ENCODE measurements at places on chromosomes 7 and 10.
A peak's percentile ranks its signal among the peaks of the same experiment; 100 is the strongest.

DNA sequence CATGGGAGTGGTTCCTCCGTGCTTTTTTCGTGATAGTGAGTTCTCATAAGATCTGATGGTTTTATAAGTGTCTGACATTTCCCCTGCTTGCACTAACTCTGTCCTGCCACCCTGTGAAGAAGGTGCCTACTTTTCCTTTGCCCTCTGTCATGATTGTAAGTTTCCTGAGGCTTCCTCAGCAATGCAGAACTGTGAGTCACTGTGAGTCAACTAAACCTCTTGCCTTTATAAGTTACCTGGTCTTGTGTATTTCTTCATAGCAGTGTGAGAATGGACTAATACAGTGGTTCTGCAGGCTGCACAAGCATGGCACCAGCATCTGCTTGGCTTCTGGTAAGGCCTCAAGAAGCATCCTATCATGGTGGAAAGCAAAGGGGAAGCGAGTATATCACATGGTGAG lies 1144.6 kb downstream of the SORCS3 start:
- no peak for DNase-seq

GRCh38 chr7:76364198-76364584 lies 5.4 kb upstream of the YWHAG start:
- peak; percentile 59 for DNase-seq

GRCh38 chr10:11663763-11664555 lies 52.5 kb upstream of the USP6NL start:
- no peak for DNase-seq

GRCh38 chr7:151188252-151188542 lies 1.1 kb upstream of the ASB10 start:
- DNase-seq: no peak

GRCh38 chr7:108002726-108003598 lies at the start of gene LAMB1:
LAMB1 (minus strand) TSS chr7:108003161; CDS start chr7:108002885, 276 bp downstream.
- DNase-seq: no peak

DNA sequence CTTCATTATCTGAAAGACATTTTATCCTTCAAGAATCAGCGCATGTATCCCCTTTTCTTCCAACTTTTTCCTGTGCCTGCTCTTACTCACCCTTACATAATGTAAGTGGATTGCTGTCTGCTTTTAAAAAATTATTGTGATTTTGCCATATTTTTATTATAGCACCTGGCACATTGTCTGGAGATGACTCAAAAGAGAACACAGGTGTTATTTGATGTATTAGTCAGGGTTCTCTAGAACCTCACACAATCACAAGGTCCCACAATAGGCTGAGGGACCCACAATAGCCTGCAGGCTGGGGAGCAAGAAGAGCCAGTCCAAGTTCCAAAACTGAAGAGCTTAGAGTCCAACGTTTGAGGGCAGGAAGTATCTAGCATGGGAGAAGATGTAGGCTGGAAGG lies 390.0 kb downstream of the EXOC4 start:
- no peak for DNase-seq

DNA sequence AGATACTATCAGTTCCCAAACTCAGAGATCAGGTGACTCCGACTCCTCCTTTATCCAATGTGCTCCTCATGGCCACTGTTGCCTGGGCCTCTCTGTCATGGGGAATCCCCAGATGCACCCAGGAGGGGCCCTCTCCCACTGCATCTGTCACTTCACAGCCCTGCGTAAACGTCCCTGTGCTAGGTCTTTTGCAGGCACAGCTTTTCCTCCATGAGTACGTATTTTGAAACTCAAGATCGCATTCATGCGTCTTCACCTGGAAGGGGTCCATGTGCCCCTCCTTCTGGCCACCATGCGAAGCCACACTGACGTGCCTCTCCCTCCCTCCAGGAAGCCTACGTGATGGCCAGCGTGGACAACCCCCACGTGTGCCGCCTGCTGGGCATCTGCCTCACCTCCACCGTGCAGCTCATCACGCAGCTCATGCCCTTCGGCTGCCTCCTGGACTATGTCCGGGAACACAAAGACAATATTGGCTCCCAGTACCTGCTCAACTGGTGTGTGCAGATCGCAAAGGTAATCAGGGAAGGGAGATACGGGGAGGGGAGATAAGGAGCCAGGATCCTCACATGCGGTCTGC lies 162.2 kb downstream of the EGFR start:
- DNase-seq: no peak

DNA sequence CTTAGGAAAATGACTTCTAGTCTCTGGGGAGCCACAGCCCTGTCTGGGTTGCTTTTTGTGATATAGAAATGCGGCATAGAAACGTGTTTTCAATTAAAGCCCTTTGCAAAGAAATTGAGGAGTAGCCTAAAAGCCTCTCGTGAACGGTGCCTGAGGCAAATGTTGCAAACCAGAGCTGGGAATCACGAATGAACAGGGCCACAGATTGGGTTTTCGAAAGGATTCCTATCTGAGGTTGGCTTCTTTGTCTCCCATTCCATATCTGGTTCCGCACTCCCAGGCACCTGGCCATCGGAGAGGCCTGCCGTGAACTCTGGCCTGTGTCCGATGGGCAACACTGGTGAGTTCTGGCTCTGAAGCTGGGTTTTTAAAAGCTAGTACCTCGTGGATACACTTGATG lies 221.6 kb downstream of the TCF7L2 start:
- DNase-seq: no peak

DNA sequence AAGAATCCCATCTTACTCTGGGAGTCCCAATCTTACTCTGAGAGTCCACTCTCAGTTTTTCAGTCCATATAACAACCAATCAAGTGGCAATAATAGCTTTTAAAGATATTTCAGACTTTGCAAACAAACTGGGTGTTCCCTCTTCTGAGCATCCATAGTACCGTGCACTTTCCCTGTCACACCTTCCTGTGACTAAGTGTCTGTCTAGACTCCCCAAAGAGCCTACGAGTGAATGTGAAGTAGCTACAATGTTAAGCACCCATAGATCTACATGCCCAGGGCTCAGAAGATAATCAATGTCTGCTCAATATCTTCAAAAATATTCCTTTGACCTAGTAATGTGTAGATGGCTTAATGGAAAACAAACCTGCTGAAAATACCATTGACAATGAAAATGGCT lies 95.6 kb upstream of the ASAH2 start:
- DNase-seq: no peak

DNA sequence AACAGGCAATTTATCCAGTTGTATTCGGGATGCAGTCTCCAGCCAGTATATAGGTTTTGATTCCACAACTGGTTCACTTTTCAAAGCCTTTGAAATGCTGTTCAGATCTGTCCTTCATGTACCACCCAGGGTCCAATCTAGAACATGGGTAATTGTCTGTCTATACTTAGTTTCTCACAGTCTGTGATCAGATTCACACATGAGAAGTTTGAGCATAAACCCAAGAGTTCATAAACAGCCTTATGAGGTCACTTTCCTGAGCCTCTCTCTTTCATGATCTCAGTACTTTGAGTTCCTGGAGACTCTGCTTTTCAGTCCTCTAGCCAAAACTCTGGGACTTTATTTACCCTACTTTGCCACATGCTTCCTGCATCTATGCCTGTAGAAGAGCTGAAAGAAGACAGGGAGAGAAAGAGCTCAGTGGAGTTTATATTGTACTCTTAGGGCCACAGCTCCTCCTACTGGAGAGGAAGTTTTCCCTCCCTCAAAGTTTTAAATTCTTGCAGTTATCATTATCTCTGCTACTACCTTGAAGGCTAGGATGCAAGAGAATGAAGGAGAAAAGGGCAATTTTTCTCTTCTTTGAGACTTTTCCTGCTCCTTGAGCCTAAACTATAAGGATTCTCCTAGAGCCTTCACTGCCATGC lies 172.0 kb downstream of the ZEB1 start:
- DNase-seq: no peak

GRCh38 chr10:32374605-32375004 lies 27.6 kb upstream of the EPC1 start:
- no peak for DNase-seq

DNA sequence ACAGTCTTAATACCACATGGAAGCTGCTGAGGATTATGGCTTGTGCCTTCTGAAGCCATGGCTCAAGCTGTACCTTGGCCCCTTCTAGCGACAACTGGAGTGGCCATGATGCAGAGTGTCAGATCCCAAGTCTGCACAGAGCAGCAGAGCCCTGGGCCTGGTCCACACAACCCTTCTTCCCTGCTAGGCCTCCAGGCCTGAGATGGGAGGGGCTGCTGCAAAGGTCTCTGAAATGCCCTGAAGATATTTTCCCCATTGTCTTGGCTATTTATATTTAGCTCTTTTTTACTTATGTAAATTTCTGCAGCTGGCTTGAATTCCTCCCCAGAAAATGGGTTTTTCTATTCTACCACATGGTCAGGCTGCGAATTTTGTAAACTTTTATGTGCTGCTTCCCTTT lies 804.6 kb upstream of the ZWINT start:
- no peak for DNase-seq

DNA sequence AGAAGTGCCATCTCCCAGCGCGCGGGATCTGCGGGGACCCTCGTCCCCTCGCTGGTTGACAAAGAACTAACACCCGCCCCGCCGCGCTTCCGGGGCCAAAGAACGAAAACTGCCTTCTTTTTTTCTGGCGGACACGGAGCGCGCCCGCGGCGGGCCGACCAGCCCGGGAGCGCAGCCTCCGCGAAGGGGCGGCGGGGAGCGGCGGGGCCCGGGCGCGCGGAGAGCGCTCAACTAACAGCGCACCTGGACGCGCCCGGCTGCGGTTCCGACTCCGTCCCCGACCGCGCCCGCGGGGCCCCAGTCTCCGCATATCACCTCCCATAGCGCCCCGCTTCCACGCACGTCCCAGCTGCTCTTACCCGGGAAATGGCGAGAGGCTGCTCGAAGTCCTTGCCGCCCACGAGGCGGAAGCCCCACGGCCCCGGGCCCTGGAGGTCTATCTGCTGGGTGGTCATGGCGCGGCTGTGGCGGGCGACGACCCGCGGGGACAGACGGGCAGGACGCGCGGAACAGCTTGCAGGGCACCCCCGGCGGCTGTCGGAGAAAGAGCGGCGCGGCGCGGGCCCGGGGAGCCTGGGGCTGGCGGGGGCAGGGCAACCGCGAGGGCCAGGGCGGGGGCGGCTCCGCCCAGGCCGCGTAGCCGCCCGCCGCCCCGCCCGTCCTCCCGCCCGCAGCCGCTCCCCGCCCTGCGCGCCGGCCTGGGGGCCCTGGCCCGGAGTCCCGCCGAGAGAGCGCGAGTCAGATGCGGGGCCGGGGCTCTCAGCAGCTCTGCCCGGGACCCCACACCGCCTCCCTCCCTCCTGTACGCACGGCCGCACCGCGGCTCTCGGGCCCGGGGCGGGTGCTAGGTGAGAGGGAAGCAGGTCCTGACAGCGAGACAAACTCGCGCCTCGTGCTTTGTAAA lies at the start of gene PDLIM1:
TSS of gene PDLIM1 (minus strand) at position 543 of the 904 bp plus-strand sequence. CDS start at position 455, 88 bp downstream.
- peak; percentile 12 for DNase-seq

DNA sequence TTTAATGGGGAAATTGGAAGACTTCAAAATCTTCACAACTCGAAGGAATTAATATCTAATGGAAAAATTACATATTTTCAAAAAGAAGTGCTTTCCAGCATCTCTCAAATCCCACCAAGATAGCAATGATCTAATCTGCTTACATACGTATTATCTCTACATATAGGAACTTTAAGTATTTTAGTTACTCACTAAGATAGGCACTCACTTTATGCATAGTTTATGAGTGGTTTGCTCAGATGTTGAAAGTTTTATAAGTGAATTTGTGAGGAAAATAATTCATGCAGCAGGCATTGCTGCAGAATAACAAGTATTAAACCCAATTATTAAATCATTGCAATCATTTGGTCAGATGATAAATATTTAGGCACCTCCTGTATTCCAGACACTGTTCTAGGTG lies 2.3 kb upstream of the CYTH3 start:
- no peak for DNase-seq

DNA sequence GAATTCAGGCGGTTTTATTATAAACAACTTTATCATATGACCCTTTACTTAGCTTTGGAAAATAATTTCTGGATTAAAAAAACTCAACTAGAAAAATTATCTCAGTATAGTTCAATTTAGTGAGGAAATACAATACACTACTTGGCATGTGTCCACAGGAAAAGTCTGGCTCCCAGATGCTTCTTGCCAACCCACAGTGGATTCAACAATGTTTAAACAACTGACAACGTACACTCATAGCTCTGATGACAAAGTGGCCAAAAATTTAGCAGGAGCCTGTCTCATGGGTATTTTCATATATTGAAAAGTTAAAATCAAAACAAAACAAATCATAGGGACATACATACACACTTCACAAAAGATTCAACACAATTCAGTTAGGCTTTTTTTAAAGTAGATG lies 158.8 kb downstream of the SKAP2 start:
- peak; percentile 90 for DNase-seq

GRCh38 chr10:48656914-48657305 lies 27.8 kb upstream of the WDFY4 start:
- DNase-seq: no peak

GRCh38 chr10:79250259-79250658 lies 97.0 kb upstream of the PPIF start:
- no peak for DNase-seq

All from kidney capillary endothelial cell (primary cell).